ENCODE measurements at places on chromosomes 3 and 15.

DNA sequence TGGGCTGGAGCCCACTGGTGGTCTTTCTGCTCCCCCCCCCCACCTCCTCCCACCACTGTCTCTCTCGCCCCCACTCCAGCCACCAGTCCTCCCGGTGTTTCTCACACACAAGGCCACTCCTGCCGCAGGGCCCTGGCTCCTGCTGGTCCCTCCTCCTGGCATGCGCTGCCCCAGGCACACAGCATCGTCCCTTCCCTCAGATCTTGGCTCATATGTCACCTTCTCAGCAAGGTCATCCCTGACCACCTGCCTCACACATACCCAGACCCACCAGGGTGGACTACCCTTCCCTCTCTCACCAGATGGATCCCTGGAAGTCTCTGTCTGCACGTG is 101.5 kb upstream of the IQSEC1 start:
- no peak for DNase-seq

- peak; percentile 53 for DNase-seq
Measured at GRCh38 chr15:83066034-83066733, 868 bp downstream of the BTBD1 start.

- DNase-seq = no peak
Measured at GRCh38 chr3:106276151-106276550, 407.3 kb upstream of the CBLB start.

GRCh38 chr3:170467007-170467406 is 48.3 kb downstream of the CLDN11 start:
- peak; percentile 84 for DNase-seq

GRCh38 chr3:32493437-32494414 is 8.9 kb downstream of the CMTM6 start:
- DNase-seq = no peak

DNA sequence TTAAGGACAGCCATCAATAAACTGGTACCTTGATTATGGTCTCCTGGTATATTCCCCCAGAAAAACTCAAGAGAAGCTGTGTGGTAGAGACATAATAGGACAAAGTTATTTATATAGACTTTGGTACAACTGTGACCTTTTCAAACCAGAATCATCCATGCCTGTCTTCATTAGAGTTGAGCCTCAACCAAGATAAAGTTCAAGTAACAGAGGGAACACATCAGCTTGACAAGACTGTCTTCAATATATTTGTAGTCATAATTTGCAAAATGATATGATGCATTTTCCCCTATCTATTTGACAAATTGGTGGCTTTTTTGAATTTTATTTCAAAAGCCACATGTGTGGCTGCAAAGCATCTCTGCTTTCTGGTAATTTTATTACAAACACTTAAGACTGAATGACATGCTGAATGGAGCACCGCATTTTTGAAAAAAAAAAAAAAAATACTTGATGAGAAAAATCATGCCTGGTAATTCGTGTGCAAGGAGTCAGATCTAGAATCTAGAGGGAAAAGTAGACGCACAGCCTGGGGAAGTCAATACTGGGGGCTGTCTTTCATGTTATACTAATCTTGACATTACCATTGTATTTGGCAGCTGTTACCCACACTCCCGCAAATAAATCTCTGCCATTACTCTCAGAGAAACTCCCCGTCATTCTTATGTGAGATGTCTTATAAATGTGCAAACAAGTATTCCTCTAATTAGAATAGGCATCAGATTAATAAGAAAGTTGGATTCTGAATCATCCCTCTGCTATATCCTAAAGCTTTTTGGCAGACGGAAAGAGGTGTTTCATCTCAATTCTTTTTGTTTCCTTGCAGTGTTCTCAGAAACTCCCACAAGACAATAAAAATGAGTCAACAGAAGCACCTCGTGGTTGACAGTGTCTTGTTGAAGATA is 554.8 kb upstream of the CBLB start:
- DNase-seq = no peak

DNA sequence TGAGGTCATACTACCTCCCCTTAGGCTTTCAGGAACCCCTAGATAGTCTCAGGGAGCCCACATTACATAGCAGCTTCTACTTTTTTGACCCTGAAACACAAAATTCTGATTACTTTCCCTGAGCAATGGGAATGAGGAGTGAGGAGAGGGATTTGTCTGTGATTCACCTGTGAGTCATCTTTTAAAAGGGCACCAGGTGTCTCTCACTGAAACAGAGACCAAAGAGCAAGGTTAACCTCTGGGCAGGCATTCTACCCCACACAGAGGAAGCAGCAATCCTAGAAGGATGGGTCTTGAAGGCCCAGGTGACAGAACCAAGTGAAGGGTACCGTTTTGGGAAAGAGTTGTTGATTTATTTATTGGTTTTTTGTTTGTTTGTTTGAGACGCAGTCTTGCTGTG is 31.1 kb upstream of the UBE2E2 start:
- no peak for DNase-seq

GRCh38 chr3:56269755-56270535 is 198.3 kb downstream of the ERC2 start:
- no peak for DNase-seq

DNA sequence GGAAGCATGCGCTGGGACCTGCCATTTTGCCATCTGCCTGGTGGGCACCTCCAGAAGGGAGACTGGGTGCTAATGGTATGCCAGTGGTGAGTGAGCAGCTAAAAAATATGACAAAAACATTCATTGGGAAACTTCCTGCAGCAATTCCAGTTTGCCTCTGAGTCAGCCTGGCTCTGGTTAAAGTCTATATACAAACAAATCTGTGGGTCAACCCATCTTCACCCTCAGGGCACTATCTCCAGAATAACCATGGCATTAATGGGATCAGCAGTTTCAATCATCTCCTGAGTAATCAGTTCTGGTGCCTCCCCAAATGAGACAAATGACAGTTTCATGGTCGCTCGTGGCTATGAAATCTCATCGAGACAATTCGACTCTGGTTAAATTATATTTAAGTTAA is 21.5 kb downstream of the FRMD4B start:
- DNase-seq = no peak

- DNase-seq = no peak
Measured at GRCh38 chr3:108251265-108251664, 29.0 kb upstream of the IFT57 start.

- peak; percentile 36 for DNase-seq
Measured at GRCh38 chr3:32106929-32107362, 526 bp downstream of the GPD1L start.

GRCh38 chr3:183427196-183427875 is 1.1 kb downstream of the MCF2L2 start:
- no peak for DNase-seq

- no peak for DNase-seq
Measured at GRCh38 chr3:164479406-164479805, 598.9 kb downstream of the SI start.

- DNase-seq = no peak
Measured at GRCh38 chr15:91224755-91225380, 124.8 kb downstream of the SV2B start.

- no peak for DNase-seq
Measured at GRCh38 chr3:67700596-67700995, 46.2 kb upstream of the SUCLG2 start.

DNA sequence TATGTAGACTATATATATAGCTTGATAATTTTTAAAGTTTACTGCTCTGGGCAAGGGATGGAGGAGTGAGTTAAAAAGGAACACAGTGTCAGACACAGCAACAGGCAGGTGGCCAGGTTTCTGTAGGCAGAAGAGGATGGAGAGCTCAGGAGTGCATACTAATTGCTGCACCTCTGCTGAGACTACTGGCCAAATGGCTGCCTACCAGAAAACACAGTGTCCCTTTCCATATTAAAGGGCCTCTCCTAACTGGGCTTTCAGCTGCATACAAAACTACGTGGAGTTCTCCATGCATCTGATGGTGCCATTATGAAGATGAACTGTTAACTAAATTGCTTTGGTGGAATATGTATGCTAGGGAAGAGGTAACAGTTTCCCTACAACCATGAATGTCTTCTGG is 1.8 kb downstream of the ATP13A4 start:
- peak; percentile 56 for DNase-seq

GRCh38 chr3:104519068-104519467 is 847.6 kb upstream of the ALCAM start:
- DNase-seq = no peak

DNA sequence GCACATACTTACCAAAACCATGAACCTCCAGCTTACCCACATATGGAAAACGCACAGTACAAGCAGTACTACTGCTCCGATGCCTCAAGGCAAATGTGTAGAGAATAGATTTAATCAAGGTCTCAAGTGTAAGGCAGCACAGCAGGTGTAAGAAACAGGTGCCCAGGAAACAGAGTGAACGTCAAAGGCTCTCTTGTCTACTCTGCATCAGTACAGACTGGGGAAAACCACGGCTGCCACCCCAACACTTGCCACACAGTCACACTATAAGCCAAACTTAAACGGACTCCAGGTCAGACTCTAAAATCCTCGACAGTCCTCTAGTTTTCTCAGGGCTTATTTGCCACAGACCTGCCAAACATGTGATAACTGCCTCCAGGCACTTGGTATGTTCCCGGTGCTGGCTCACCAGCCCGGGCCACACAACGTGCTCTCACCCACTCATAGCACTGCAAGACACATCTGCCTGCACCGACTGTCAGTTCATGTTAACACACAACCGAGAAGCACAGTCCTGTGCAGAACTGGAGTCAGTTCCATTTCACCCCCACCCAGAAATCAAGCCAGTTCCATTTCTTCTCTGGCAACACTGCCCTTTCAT is 30.6 kb downstream of the ABCC5 start:
- no peak for DNase-seq

GRCh38 chr15:58889363-58889762 is 44.1 kb downstream of the SLTM start:
- no peak for DNase-seq

DNA sequence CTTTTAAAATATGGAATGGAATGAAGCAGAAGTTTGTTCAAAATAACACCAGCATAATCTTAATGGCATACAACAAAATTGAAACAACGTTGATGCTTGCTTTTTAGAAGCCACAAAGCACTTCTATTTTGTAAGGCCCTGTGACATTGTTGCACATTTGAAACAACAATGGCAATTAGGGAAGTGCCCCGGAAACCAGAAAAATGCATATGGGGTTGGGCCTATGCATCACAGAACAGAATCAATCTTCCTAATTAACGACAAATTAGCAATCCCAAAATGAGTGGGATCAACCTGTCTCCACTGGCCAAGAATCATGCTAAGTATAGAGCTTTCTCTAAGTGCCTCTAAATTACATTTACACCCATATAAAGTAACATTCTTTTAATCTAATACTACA is 168.9 kb downstream of the MEIS2 start:
- DNase-seq = no peak

GRCh38 chr3:53357458-53357857 is 10.1 kb upstream of the DCP1A start:
- DNase-seq = no peak

GRCh38 chr3:39082666-39083313 is 24.6 kb downstream of the GORASP1 start:
- no peak for DNase-seq

DNA sequence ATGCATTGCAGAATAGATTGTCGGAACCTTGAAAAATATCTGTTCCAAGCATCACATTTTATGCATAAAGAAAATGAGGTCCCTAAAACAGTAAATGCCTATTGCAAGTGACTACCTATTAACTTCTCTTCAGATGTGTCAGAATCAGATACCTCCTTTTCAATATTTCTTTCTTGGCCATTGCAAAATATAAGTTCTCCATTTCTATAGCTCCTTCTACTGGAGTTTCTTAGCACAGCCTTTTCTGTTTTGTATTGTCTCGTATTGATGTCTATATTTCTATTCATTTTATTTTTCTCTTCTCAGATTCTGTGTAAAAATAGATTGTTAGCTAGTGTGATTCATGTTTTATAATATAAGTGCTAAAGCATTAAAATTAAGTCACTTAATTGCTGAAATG is 63.4 kb downstream of the PPARG start:
- no peak for DNase-seq

- no peak for DNase-seq
Measured at GRCh38 chr3:116474032-116474780, 28.9 kb upstream of the LSAMP start.

DNA sequence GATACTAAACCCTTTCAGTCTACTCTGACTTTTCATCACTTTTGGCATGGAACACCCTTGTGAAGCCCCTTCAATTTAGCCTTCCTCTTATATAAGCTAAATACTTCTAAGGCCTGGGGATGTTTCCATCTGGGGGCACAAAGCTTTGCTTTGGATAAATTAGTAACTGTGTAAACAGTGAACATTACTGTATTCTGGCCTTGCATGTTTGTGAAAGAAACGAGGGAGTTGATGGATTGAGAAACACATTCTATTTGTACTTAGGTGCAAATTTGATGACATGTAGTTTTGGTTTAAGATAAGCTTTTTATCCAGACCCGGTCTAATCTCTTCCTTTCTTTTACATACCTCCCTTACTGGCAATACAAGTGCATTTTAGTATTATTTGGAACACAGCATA is 19.7 kb downstream of the PSMD6 start:
- no peak for DNase-seq

DNA sequence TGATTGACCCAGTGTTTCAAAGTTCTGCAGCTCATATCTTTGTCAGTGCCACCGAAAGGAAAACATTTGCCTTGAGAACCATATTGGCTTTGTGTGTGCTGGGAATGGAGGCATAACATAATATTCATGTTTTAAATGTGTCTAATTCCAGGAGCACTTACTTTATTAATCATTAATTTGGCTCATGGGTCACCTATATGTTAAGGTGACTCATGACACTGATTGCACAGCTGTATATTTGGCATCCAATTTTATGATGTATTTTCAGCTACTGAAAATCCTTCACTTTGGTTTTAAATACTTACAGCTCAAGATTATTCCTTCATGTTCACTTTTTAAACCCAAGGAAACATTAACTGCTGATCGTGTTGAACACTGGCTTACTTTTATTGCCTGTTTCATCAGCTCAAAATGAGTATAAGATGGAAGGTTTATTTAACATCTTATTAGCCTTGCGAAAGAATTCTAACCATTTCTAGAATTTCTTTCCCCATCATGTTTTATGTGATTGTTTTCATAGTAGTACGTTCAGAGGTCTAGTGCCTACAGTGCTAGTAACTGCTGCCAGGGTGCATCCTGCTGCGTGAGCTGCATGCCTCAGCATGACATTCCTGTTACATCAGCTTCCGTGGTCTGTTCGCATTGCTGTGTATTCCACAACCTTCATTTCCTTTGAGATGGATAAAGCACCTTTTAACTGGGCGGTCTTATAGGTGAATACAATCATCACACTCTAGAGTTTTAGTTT is 63.7 kb downstream of the LRCH3 start:
- no peak for DNase-seq

- no peak for DNase-seq
Measured at GRCh38 chr3:77298417-77298816, 258.5 kb downstream of the ROBO2 start.

- DNase-seq = no peak
Measured at GRCh38 chr3:152959307-152959706, 124.4 kb downstream of the P2RY1 start.
